Heart right ventricle (tissue), 16 donors: ENCODE measurements at places on chromosomes 6 and 20. TPM values are rescaled to one million over a fixed set of nuclear protein-coding genes. Genes with fewer than 3 reads are reported as not detected.

ADAM33 gene
- 71.8 TPM for polyA plus RNA-seq

DNA sequence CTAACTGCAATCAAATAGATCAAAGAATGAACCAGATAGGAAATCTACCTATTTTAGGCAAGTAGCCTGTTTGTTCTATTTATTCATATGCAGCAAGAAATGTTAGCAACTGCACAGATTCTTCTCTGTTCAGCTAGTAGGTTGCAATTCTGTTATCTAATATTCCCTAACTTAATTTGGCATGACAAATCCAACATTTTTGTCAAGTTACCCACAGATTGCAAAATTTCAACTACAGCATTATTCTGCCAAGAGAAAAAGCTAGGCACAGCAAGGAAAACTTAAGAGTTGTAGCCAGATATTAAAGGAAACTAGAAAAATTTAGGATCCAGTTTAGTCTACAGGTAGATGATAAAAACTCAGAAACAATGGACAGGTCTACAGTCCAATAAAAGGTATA is 104.4 kb upstream of the SYNCRIP start:
- no peak overlapping the region for H3K27ac ChIP-seq
- no peaks in the 10 kb centered on the region for H3K27me3 ChIP-seq
- no peaks in the 10 kb centered on the region for H3K36me3 ChIP-seq
- H3K4me3 ChIP-seq = no peak overlapping the region
- H3K4me1 ChIP-seq = no peaks in the 10 kb centered on the region

DNA sequence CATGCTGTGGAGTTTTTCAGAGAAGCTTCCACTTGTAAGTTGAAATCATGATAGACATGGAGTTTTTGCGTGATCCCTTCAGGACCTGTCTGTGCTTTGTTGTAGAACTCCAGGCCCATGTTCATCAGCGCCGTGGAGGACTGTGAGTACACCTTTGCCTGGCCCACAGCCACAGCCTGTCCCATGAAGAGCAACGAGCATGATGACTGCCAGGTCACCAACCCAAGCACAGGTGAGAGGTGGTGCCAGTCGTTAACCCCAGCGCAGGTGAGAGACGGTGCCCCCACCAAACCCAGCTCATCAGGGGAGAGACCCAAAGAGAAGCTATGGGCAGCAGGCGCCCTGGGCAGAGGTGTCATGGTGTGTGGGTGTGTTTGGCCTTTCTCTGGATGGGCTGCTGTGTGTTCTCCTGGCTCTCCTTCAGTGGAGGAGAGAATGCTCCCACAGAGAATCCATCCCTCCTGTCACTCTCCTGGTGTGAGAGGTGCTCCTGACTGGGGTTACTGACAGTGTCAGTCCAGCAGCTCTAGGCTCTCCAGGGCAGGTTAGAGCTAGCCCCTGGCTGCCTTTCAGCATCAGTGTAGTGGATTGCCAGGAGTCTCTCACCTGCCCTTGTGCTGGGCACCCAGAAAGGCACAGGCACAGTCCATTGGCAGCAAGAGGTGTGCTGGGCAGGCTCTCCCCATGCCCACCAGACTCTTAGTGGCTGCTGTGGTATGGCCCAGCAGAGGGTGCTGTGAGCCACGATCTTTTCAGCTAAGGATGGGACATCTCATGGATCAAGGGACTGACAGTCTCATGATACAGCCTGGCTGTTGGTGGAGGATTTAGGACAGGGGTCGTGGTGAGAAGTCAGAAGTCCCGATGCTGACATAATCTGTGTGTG is 49.6 kb upstream of the SLC22A1 start:
- no peak for DNase-seq
- no peaks in the 10 kb centered on the region for H3K27me3 ChIP-seq
- H3K4me3 ChIP-seq = no peak overlapping the region
- H3K4me1 ChIP-seq = no peaks in the 10 kb centered on the region
- H3K36me3 ChIP-seq = peaks cover 99% of the 10 kb centered on the region

ELOVL4 gene
- polyA plus RNA-seq = 0.35 TPM

DNA sequence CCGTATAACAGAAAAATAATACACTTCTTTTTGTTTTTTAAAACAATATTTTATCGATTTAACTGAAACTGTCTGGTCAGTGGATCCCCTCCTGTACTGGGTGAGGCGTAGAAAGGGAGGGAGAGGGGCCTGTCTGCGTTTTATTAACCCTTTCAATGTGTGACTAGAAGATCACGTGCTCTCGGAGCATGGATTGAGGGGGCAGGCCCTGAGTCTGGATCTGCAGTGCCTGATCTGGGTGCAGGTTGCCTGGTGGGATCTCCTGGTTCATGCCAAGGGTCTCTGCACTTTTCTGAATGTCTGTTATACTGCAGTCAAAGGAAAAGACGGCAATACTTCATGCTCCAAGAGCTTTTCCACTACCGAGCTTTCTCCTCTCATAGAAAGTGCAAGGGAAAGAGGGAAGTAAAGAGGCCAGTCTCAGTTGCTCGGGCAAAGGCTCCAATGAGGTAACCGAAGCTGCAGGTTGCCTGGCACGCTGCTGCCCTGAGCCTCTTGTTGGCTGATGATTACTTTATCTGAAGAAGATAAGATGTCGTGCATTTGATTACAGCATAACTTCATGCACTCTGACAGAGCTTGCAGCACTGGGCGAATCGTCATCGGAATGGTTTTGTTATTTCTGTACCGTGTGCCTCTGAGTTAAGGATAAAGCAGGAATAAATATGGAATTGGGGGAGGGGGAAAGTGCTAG is 167.5 kb upstream of the PMEPA1 start:
- no peak overlapping the region for H3K27ac ChIP-seq
- H3K4me3 ChIP-seq = no peak overlapping the region
- H3K4me1 ChIP-seq = peaks cover 11% of the 10 kb centered on the region
- no peaks in the 10 kb centered on the region for H3K36me3 ChIP-seq

GRCh38 chr20:15251171-15251570 is 913.8 kb upstream of the FLRT3 start:
- no peak overlapping the region for H3K4me3 ChIP-seq
- H3K27ac ChIP-seq = no peak overlapping the region
